ENCODE measurements at places on chromosomes 2 and 18.

GRCh38 chr2:139369423-139370409, 589.5 kb upstream of the NXPH2 start:
- DNase-seq: no peak

GRCh38 chr2:38263293-38263692, 113.8 kb downstream of the ATL2 start:
- no peak for DNase-seq

DNA sequence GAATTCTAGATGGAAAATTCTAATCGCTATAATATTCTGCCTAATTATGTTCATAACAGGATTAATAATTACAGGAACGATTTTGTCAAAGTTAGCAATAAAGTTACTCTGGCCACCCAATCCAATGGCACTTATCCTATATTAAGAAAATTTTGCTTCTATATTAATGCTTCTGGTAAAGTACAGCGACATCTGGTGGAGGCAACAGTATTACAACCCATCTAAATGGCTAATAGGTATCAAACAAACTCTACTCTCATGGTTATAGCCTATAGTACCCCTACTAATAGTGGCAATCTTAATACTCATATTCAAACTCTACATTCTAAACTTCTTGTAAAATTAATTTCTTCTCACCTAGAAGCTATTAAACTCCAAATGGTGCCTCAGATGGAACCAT, 1084.7 kb upstream of the LRRTM1 start:
- DNase-seq: no peak

- no peak for DNase-seq
Observed at GRCh38 chr2:166895243-166895642, 7.0 kb downstream of the XIRP2 start.
